Adrenal gland (tissue), 19 donors: ENCODE measurements at places on chromosomes 16 and 17. TPM values are rescaled to one million over a fixed set of nuclear protein-coding genes. Genes with fewer than 3 reads are reported as not detected.

GRCh38 chr16:1930338-1930720, 12.1 kb upstream of the HS3ST6 start:
- H3K36me3 ChIP-seq: no peaks in the 10 kb centered on the region
- DNase-seq: no peak
- H3K4me1 ChIP-seq: peaks cover 8% of the 10 kb centered on the region
- no peak overlapping the region for H3K4me3 ChIP-seq

The CA5A gene
- total RNA-seq: not detected

GRCh38 chr16:46721885-46722284, 26.3 kb downstream of the MYLK3 start:
- no peak overlapping the region for H3K4me3 ChIP-seq
- no peak overlapping the region for H3K27ac ChIP-seq
- H3K27me3 ChIP-seq: no peaks in the 10 kb centered on the region
- no peaks in the 10 kb centered on the region for H3K4me1 ChIP-seq

DNA sequence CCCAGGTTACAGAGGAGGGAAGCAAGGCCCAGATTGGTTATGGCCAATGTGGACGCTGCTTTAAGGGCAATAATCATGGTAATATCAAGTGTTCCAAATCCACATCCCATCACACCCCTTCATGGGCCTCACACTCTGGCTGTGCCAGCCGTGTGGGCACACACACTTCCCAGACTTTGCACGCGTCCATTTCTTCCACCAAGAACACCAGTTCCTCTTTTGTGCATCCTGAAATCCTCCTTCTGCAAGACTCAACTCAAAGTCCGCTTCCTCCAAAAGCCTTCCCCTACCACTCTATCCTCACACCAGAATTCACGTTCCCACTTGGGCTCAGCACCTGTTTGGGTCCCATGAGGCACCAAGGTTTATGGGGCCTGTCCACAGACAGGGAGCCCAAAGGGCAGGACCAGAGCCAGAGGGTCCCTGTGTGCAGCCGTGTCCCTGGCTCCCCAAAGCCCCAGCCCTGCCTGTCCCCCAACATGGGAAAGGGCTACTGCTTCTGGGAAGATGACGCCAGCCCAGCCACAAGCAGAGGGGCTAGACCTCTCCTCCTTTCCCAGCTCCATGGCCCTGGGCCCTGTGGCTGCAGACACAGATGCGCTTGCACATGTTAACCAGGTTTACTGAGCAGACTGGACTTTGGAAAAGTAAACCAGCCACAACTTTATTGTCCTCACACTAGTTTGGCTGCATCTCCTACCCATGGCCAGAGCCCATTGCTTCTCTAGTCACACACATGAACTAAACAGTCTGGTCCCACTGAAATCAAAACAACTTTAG, 20.3 kb downstream of the SPNS3 start:
- H3K27ac ChIP-seq: no peak overlapping the region
- H3K36me3 ChIP-seq: no peaks in the 10 kb centered on the region
- no peaks in the 10 kb centered on the region for H3K4me1 ChIP-seq

- H3K36me3 ChIP-seq: no peaks in the 10 kb centered on the region
- H3K4me1 ChIP-seq: no peaks in the 10 kb centered on the region
- H3K27ac ChIP-seq: no peak overlapping the region
- no peak overlapping the region for H3K4me3 ChIP-seq
- no peak for DNase-seq
Observed at GRCh38 chr16:55324285-55325079, 479 bp downstream of the IRX6 start.

GRCh38 chr16:23051587-23051986, 97.7 kb downstream of the USP31 start:
- no peaks in the 10 kb centered on the region for H3K4me1 ChIP-seq
- H3K27ac ChIP-seq: no peak overlapping the region
- H3K4me3 ChIP-seq: no peak overlapping the region
- H3K36me3 ChIP-seq: no peaks in the 10 kb centered on the region
- H3K27me3 ChIP-seq: peaks cover 17% of the 10 kb centered on the region

DNA sequence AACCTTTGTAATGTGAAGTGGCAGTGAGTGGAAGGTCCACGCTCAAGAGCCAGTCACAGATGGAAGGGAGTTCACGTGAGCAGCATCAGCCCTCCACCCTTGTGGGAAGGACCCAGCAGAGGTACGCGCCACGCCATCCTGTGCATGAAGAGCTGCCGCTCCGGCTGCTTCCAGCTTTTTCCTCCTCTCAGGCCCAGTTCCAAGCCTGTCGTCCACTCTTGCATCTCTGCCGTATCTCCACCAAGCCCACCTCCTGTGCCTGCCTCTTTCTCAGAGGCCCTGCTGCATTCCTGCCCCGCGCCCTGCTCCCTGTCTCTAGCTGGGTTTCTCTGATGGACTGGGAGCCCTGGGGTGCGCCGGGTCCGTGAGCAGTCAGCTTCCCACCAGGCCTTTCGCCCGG, 10.2 kb downstream of the ZC3H18 start:
- H3K27ac ChIP-seq: no peak overlapping the region
- H3K27me3 ChIP-seq: no peaks in the 10 kb centered on the region
- H3K36me3 ChIP-seq: no peaks in the 10 kb centered on the region
- no peak overlapping the region for H3K4me3 ChIP-seq

DNA sequence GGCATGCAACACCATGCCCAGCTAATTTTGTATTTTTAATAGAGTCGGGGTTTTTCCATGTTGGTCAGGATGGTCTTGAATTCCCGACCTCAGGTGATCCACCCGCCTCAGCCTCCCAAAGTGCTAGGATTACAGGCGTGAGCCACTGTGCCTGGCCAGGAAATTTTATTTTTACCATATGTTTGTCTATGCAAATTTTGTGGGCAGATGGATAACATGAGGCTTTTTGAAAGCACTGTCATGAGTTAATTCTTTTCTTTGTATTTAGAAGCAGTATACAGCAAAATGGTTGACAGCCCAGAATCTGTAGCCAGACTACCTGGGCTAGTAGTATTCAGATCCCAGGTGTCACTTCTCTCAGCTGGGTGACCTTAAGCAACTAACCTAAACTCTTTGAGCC, 8.5 kb upstream of the KPNB1 start:
- no peaks in the 10 kb centered on the region for H3K27me3 ChIP-seq
- H3K4me1 ChIP-seq: no peaks in the 10 kb centered on the region
- DNase-seq: no peak
- no peak overlapping the region for H3K4me3 ChIP-seq
- H3K27ac ChIP-seq: no peak overlapping the region

The VWA3A gene
- not detected for total RNA-seq

DNA sequence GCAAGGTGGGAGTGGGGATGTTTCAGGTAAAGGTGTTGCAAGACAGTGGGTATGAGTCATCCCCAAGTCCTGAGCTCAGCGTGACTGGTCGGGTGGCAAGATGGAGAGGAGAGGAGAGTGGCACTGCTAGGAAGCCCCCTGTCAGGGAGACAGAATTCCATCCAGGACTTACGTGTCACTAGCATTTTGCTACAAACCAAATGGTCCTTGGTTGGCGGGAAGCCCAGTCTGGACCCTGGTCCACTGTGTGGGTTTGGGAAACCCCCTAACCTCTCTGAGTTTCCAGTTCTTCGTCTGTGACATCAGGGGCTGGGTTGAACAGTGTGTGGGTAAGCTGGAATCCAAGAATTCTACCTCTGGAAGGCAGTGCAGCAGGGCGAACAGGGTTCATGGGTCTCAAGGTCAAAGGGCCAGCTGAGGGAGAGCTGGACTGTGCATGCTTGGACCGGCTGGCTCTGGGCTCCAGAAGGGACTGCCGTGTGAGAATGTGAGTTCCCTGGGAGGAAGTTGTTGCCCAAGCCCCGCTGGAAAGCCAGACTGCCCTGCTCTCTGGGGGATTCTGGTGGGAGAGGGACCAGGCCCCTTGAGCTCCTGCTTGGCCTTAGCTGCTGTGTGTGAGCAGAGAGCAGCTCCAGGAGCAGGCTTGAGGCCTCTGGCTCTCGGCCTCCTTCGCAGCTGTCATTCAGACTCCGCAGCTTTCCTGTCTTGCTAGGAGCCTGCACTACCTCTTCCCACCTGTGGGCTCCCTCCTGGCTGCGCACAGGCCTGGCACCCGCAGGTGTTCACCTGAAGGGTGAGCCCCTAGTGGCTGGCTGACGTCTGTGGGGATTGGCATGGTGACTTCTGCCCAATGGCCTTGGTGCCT, 84.6 kb downstream of the NT5M start:
- H3K27me3 ChIP-seq: no peaks in the 10 kb centered on the region
- H3K36me3 ChIP-seq: no peaks in the 10 kb centered on the region
- DNase-seq: no peak
- H3K4me3 ChIP-seq: no peak overlapping the region

The MGAT5B gene
- 0.26 TPM for total RNA-seq

DNA sequence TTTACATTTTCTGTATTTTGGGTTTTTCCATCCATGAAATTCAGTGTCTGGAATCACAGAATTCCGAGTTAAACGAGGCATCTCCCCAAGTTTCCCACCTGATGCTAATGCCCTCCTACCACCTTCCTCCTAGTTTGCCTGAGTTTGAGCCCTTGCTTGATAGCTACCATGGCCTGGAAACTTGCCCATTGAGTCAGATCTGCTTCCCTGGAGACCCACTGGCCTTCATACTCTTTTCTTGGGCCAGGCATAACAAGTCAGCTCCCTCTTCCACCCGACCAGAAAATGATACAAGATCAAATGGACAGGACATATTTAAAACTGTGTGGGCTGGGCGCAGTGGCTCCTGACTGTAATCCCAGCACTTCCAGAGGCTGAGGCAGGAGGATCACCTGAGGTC, 10.2 kb downstream of the SETD1A start:
- DNase-seq: no peak
- H3K27ac ChIP-seq: no peak overlapping the region
- H3K36me3 ChIP-seq: no peaks in the 10 kb centered on the region
- H3K4me3 ChIP-seq: no peak overlapping the region

GRCh38 chr17:6179017-6179416, 108.8 kb downstream of the WSCD1 start:
- H3K27me3 ChIP-seq: no peaks in the 10 kb centered on the region
- no peaks in the 10 kb centered on the region for H3K4me1 ChIP-seq
- H3K27ac ChIP-seq: no peak overlapping the region
- H3K4me3 ChIP-seq: no peak overlapping the region
